ENCODE measurements at places on chromosomes 4 and X. TPM values are rescaled to one million over a fixed set of nuclear protein-coding genes. Genes with fewer than 3 reads are reported as not detected.
A peak's percentile ranks its signal among the peaks of the same experiment; 100 is the strongest.

- H3K27me3 ChIP-seq, result no peaks in the 10 kb centered on the region
- no peaks in the 10 kb centered on the region for H3K4me1 ChIP-seq
- H3K4me3 ChIP-seq, result no peak overlapping the region
Observed at GRCh38 chr4:78031417-78031950, 25.6 kb upstream of the FRAS1 start.

- H3K27ac ChIP-seq, result no peak overlapping the region
- DNase-seq, result no peak
- no peaks in the 10 kb centered on the region for H3K27me3 ChIP-seq
- no peaks in the 10 kb centered on the region for H3K4me1 ChIP-seq
- no peaks in the 10 kb centered on the region for H3K36me3 ChIP-seq
Observed at GRCh38 chr4:71277353-71277752, 61.5 kb upstream of the SLC4A4 start.

The PFKFB1 gene
- 2.1 TPM for total RNA-seq

DNA sequence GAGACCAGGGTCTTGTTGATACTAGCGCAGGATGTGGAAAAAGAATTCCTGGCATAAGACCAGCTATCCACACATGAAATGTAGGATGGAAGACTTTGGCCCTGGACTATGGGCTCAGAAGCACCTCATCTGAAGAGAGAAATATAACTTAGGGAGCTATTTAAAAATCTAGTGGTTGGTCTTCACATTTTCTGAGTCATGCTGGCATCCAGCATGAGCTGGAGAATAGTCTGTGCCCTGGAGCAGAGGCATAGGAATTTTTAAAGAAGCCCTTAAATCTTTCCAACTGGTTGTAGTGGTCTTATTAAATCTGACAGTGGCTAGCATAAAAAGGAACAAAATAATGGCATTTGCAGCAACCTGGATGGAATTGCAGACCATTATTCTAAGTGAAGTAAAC, 86.3 kb downstream of the SMARCA5 start:
- no peaks in the 10 kb centered on the region for H3K36me3 ChIP-seq
- no peaks in the 10 kb centered on the region for H3K27me3 ChIP-seq
- no peak for DNase-seq
- no peaks in the 10 kb centered on the region for H3K4me1 ChIP-seq

The FAM114A1 gene
- 127 TPM for total RNA-seq

DNA sequence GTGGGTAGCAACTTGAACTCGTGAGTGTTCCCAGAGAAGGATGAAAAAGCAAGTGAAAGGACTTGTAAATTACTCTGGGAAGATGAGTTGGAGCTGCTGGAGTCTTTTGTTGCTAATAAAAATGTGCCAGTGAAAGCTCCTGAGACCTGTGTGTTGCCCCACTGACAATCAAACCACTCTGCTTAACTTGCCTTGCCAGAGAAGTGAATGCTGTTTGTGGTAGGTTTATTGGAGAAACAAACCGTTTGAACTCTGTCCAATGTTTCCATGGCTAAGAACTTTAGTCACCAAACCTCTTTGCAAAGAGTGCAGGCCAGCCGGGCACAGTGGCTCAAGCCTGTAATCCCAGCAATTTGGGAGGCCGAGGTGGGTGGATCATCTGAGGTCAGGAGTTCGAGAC, 586.9 kb downstream of the PCDH7 start:
- DNase-seq, result no peak
- no peaks in the 10 kb centered on the region for H3K27me3 ChIP-seq
- no peak overlapping the region for H3K4me3 ChIP-seq
- no peaks in the 10 kb centered on the region for H3K4me1 ChIP-seq

The CNGA2 gene
- total RNA-seq, result not detected

DNA sequence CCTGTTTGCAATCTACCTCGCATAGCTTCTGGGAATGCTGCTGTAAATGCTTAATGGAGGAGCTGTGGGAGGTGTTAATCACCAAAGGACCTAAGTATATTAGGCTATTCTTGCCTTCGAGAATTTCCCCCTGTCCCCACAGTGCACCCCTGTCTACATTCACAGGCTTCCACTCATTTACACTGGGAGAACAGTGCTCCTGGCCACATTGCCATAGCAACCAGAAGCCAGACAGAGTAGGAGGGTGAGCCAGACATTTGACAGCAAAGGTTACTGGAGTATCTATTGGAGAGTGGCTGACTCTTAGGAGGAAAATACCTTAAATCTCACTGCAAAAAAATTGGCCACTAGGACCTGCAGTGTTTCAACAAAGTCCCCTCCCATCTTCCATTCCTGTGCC, 185.9 kb upstream of the PBDC1 start:
- no peaks in the 10 kb centered on the region for H3K27me3 ChIP-seq
- no peak overlapping the region for H3K27ac ChIP-seq
- H3K4me1 ChIP-seq, result no peaks in the 10 kb centered on the region

DNA sequence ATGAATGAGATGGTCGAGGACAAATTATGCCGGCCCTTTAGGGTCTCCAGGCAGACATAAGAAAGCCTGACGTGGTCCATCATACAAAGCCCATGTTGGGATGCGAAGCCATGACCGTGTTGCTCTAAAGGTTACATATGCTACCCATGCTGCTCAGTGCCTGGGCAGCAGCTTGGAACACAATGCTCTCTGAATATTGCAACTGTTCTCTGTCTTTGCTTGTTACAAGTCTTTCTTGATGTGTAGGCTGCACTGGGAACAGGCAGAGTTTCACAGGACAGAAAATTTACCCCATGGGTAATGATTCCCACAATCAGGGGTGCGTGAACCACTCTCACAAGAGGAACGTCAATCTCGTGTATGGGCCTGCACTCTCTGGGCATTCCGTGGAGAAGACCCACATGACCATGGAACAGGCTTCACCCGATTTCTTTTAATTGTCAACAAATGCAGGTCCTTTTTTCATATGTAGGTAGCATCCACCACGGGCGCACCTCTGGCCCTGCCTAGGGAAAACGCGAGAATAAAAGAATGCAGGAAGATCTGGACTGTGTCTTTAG, 66.3 kb downstream of the NBDY start:
- no peaks in the 10 kb centered on the region for H3K36me3 ChIP-seq
- H3K27ac ChIP-seq, result no peak overlapping the region
- H3K4me1 ChIP-seq, result no peaks in the 10 kb centered on the region
- no peak for DNase-seq
- no peak overlapping the region for H3K4me3 ChIP-seq

DNA sequence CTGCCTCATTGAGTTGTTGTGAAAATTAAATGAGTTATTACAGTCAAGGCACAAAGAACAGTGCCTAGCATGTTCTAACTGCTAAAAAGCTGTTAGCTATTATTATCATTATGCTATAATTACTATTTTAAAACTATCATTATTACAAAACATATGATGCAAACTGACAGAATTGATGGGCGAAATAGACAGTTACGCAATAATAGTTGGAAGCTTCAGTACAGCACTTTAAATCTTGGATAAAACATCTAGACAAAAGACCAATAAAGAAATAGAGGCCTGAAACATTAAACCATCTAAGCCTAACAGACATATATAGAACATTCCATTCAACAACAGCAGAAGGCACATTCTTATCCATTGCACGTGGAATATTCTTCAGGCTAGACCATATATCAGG, 73.0 kb downstream of the TAB3 start:
- H3K4me1 ChIP-seq, result no peaks in the 10 kb centered on the region
- H3K27me3 ChIP-seq, result no peaks in the 10 kb centered on the region
- no peak overlapping the region for H3K27ac ChIP-seq
- no peaks in the 10 kb centered on the region for H3K36me3 ChIP-seq
- no peak overlapping the region for H3K4me3 ChIP-seq

- H3K4me1 ChIP-seq, result no peaks in the 10 kb centered on the region
- H3K36me3 ChIP-seq, result no peaks in the 10 kb centered on the region
- H3K4me3 ChIP-seq, result no peak overlapping the region
- H3K27me3 ChIP-seq, result no peaks in the 10 kb centered on the region
- no peak overlapping the region for H3K27ac ChIP-seq
Observed at GRCh38 chr4:94689155-94689860, 68.4 kb upstream of the BMPR1B start.

The TEC gene
- total RNA-seq, result 1.2 TPM

GRCh38 chrX:133555782-133556458, 140.6 kb upstream of the GPC4 start:
- DNase-seq, result no peak
- H3K4me1 ChIP-seq, result no peaks in the 10 kb centered on the region
- H3K27ac ChIP-seq, result no peak overlapping the region
- H3K36me3 ChIP-seq, result no peaks in the 10 kb centered on the region
- H3K27me3 ChIP-seq, result no peaks in the 10 kb centered on the region

DNA sequence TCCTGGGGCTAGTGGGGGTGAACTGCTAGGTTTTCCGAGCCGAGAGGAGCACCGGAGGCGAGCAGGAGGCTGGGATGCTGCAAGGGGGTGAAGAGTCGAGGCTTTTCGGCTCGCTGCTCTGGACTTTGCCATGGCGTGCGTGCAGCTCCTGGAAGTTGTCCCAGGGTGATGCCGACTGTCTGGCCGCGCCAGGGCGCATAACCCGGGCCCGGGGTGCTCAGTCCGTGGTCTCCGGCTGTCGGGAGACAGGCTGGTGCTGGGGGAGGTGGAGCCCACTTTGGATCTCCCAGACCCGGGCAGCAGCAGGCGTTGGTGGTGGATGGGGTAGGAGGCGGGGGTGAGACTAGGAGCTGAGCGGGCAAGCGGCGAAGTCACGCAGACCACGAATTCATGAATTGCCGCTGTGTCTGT, 793 bp downstream of the GRIA3 start:
- H3K36me3 ChIP-seq, result no peaks in the 10 kb centered on the region
- no peak overlapping the region for H3K27ac ChIP-seq
- no peaks in the 10 kb centered on the region for H3K4me1 ChIP-seq
- peak; percentile 46 for DNase-seq

GRCh38 chr4:185666156-185666555, 130.8 kb upstream of the PDLIM3 start:
- H3K4me1 ChIP-seq, result no peaks in the 10 kb centered on the region
- no peak for DNase-seq
- no peaks in the 10 kb centered on the region for H3K36me3 ChIP-seq
- no peaks in the 10 kb centered on the region for H3K27me3 ChIP-seq

GRCh38 chr4:94410678-94411206, 41.0 kb upstream of the PDLIM5 start:
- H3K36me3 ChIP-seq, result no peaks in the 10 kb centered on the region
- no peak overlapping the region for H3K4me3 ChIP-seq
- H3K27me3 ChIP-seq, result no peaks in the 10 kb centered on the region
- peaks cover 18% of the 10 kb centered on the region for H3K4me1 ChIP-seq

GRCh38 chr4:145279122-145279960, 99.0 kb upstream of the OTUD4 start:
- no peak overlapping the region for H3K27ac ChIP-seq
- H3K4me1 ChIP-seq, result peaks cover 20% of the 10 kb centered on the region
- DNase-seq, result no peak
- no peaks in the 10 kb centered on the region for H3K36me3 ChIP-seq

The APELA gene
- 1.6 TPM for total RNA-seq

DNA sequence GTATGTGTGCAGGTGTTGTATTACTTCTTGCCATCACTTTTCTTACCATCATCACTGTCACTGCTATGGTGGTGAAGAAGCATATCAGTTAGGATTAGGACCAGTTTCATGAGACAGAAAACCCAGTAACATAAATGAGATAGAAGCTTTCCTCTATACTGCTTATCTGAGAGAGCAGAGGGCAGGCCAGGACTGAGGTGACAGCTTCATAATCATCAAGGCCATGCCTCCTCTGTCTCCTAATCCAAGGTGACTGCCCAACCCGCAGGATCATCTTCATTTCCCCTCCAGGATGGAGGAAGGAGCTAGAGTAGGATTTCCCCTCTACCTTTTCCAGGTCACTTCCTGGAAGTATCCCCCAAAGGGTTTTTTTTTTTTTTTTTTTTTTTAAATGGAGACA, 35.4 kb downstream of the TMEM131L start:
- H3K27ac ChIP-seq, result no peak overlapping the region
- no peak for DNase-seq
- no peak overlapping the region for H3K4me3 ChIP-seq
- no peaks in the 10 kb centered on the region for H3K27me3 ChIP-seq

The PARM1 gene
- 158 TPM for total RNA-seq

The GATB gene
- 26.9 TPM for total RNA-seq

- no peak overlapping the region for H3K27ac ChIP-seq
- H3K36me3 ChIP-seq, result no peaks in the 10 kb centered on the region
- no peaks in the 10 kb centered on the region for H3K4me1 ChIP-seq
Observed at GRCh38 chr4:185597532-185598188, 62.4 kb upstream of the PDLIM3 start.

DNA sequence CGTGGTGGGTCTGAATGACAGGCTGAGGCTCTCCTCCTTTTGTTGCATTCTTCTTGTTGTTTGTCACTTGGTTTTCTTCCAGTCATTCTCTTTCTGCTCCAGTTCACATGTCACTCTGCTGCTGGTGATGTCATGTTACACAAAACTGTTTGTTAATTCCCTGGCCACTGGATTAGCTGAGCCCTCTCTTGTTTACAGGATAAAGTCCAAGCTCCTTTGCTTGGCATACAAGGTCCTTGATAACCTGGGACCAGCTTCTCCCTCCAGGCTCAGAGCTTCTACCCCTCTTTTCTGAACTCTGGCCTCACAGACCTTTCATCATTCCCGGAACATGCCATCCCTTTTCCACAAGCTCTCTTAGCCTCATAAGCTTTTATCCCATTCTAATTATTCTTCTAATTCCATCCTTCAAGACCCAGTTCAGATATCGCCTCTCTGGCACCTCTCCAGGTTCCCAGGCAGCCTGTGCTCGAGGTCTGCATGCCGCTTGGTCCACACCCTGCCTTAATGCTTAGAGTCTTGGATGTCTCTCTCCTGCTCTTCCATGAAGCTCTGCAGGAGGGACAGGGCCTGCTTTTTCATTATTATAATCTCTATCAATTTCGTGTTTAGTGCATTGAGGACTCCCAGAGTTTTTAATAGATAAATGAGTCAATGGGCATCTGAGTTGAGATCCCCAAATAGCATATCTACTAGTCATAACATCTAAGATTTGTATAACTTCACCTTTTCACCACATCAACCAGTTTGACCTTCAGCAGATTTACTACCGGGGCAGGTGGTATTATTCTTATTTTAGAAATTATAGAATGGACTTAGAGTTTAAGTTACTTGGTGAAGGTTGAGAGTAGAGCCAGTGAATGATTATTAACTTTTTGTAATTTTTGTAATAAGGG, 98.7 kb downstream of the TMEM131L start:
- H3K27ac ChIP-seq, result peak overlapping the region; percentile 75
- DNase-seq, result peak; percentile 64
- H3K4me1 ChIP-seq, result peaks cover 14% of the 10 kb centered on the region

DNA sequence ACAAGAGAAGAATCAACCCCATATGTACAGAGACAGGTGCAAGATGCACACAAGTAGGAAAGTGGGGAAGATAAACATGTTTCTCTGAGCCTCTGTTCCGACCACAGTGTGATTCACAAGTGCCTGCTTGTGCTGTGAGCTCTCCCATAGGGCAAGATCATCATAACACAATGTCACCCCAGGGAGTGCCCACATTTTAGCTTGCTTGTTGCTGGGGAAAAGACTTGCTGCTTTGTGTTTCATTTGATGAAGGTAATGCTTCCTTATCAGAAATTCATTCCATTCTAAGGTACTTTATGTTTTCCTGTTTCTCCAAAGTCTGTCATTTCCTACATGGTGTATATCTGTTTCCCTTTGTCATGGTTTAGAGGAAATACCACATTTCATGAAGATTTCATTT, 304.5 kb upstream of the DIPK2B start:
- no peaks in the 10 kb centered on the region for H3K36me3 ChIP-seq
- H3K4me1 ChIP-seq, result peaks cover 19% of the 10 kb centered on the region
- no peak for DNase-seq
- H3K27me3 ChIP-seq, result no peaks in the 10 kb centered on the region
- peak overlapping the region; percentile 90 for H3K27ac ChIP-seq
